ENCODE measurements at places on chromosomes 11 and 22.

- DNase-seq, result peak; percentile 33
Measured at GRCh38 chr11:117529816-117530215, 202.2 kb downstream of the CEP164 start.

GRCh38 chr11:110092515-110093406, at the start of gene ZC3H12C:
Gene ZC3H12C, plus strand, starts transcription at chr11:110093392. Its CDS starts 20 bp downstream, at chr11:110093412.
- peak; percentile 88 for DNase-seq

DNA sequence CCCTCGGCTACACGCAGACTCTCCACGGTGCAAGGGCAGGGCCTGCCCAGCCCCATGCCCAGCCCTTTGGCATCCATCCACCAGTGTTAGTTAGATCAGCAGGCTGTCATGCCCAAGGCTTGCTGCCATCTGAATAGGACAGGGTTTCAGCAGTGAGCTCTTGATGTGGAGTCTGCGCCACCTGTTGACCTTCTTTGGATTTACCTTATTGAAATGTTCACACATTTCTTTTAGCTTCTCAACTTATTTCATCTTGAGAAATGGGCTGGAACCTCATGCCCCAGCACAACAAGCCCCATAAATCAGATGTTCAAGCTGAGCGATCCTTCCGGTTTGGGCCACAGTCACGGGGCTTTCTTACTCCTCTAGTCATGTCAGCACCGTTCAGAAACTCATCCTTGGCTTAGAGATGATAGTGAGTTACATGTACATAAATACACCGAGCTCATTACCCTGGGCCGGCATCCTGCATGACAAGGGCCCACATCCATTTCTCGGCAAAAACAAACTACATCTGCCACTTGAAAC, 61.7 kb downstream of the PARVB start:
- DNase-seq, result peak; percentile 64

DNA sequence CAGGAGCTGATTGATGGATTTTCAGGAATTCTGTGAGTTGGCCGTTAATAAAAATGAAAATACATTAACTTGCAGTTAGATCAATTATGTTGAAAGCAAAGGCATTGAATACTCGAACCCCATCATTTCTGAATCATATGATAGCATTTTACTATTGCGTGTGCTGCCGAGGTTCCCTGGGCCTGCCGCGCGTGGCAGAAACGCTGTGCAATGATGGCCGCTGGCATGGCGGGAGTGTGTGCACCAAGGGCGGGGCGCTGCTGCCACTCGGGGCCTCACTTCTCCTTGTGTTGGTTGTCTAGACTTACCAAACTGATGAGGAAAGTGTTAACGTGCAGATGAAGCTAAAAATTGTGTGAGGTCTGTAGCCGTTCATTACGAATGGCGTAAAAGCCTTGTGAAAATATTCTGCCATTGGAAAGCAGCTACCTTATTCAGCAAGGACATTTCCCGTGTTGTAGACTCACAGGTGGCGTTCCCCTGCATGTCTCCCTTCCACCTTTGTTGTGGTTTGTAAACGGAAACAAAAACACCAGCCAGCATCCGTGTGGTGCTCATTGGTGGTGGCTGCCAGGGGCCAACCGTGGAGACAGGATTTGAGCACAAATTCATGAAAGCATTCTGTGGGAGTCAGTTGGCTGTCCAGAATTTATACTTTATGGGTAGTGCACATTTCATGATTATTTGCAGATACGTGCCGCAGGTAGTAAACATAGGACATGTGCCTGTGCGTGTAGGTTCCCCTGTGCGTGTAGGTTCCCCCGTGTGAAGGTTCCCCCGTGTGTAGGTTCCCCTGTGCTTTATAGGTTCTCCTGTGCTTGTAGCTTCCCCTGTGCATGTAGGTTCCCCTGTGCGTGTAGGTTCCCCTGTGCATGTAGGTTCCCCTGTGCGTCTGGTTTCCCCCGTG, 5.9 kb upstream of the GRAMD4 start:
- DNase-seq, result no peak

DNA sequence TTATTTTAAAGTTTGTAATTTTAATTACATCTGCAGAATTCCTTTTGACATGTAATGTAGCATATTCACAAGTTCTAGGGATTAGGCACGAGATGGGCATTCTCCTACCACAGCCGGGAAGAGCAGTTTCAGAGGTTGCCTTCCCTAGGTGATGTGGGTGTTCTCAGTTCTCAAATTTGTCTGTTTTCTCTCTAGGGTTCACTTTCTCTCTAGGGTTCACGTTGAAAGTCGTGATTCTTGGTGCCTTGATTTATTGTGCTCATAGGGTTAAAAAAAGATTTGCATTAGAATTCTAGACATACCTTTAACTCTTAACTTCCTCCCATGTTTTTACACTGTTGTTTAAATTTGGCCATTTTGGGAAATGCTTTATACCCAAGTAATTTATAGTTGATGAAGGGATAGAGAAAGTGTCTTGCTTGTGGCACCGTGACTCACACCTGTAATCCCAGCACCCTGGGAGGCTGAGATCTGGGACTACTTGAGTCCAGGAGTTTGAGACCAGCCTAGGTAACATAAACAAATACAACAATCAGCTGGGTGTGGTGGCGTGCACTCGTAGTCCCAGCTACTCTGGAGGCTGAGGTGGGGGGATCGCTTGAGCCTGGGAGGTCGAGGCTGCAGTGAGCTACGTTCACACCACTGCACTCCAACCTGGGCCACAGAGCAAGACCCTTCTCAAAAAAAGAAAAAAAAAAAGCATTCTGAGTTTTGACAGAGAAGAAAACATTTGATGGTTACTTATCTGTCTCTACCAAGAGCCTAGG, 3.6 kb downstream of the MED15 start:
- DNase-seq, result no peak

DNA sequence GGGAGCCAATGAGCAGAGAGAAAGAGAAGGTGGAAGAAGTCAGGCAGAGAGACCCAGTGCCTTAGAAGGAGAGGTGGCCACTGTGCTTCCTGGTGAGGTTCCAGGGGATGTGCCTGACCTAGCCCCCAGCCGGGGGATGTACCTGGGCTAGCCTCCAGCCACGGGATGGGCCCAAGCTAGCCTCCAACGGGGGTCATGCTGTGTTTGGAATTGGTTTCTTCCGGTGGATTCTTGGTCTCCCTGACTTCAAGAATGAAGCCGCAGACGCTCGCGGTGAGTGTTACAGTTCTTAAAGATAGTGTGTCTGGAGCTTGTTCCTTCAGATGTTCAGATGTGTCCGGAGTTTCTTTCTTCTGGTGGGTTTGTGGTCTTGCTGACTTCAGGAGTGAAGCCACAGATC, 6.9 kb upstream of the SMIM38 start:
- no peak for DNase-seq

GRCh38 chr11:114256967-114257286, 39.3 kb upstream of the NNMT start:
- no peak for DNase-seq

DNA sequence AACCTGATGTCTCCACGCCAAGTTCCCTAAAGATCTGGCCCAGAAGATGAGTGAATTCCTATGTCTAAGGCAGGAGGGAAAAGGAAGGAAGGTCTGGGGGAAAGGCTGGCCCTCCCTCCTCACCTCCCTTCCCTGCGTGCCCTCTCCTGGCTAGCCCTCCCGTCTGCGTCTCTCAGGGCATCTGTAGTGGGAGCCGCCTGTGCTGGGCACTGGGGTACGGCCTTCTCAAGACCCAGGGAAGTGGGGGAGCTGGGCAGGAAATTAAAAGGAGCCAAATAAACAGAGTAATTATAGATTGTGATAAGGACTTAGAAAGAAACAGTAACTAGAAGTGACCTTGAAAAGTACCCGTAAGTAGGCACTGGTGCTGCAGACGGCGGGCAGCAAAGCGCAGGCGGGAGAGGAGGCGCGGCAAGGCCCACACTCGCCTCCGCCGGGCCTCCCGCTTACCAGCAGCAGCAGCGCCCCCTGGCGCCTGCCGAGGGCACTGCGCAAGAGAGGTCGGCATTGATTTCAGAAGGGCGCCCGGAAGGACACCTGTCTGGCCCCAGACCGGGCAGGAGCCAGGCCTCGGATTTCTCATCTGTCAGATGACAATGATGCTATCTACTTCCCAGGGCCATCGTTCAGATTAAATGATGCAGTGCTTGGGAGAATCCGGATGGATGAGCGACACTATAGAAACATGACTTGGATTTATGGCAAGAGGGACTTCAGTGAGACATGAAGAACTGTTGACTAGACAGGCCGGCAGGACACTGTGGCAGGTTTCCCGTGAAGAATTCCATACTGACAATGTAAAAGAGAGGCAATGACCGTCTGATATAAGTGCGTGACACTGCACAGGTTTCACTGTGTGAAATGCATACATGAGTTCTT, 7.3 kb downstream of the KCNJ1 start:
- peak; percentile 74 for DNase-seq

GRCh38 chr22:39718206-39718605, 147.7 kb downstream of the CACNA1I start:
- no peak for DNase-seq

DNA sequence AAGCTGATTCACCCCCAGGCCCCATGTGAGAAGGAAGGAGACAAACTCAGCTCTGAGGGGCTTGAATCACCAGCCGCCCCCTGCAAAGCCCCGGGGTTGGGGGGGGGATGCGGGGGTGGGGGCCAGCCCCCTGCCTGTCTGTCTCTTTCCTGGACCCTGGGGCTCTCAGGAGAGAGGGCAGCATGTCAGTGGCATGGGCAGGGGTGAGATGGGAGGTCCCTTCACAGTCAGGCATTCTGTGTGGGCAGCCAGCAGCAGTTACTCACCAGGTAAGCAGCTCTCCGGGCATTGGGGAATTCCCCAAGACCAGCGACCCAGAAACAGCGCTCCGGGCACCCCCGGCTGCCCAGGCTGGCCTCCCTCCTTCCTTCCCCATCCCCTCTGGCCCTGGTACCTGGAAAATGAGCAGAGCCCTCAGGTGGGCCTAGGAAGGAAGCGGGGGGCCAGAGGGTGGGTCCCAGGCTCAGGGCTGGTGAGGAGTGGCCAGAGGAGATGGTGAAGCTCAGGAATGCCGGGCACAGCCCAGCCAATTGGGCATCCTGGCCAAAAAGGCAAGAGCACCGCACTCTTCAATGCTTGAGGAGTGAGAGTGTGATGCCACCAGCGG, 4.2 kb upstream of the LIF start:
- DNase-seq, result no peak

DNA sequence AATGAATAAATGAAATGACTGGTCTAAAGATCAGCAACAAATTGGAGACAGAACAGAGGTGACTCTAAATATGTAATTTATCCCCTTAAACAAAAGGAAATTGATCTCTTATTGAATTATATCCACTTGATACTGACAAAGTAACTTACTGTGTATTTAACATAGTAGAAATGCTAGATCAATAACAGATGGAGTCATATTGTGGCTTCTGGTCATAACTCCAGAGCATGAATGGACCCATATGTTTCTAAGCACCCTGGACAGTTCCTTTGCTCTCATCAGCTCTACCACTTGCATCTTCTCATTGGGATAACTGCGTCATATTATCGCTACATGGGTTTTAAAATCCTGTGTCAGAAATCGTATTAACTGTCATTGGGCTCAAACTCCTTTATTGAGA, 222.3 kb downstream of the ETS1 start:
- DNase-seq, result peak; percentile 90

DNA sequence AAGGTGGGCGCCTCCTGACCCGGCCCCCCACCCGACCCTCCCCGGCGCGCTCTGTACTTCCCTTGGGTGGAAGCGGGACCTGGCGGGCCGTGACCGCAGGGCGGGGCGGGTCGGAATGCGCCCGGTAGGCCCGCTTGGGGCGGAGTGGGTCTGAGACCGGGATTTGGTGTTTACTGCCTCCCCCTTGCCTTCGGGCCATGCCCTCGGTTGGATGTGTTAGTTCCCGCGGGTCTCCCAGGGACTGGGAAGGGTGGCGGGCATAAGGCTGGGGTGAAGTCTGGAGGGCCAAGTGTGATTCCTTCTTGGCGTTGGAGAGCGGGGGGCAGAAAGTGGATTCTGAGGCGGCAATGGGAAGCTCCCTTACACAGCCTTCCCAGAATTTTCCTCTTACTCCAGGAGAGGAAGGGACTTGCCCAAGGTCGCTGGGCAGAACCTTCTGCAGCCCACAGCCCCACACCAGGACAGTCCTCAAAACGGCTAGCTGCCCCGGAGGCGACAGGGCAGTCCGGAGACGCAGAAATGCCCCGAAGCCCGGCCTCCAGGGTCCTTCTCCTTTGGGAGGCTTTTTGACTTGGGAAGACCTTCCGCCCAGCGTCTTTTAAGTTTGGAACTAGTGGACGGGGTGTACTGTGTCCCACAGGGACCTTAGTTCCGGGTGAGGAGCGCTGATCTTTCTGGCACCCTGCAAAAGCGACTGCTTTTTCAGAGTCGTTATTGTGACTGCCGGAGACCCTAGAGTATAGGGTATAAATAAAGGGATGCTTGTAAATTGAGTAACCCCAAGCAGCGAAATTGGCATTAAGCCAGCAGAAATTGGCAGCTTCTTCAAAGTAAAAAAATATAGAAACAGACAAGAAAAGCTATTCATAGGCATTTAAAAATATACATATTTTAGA, 647 bp downstream of the SWAP70 start:
- peak; percentile 87 for DNase-seq

DNA sequence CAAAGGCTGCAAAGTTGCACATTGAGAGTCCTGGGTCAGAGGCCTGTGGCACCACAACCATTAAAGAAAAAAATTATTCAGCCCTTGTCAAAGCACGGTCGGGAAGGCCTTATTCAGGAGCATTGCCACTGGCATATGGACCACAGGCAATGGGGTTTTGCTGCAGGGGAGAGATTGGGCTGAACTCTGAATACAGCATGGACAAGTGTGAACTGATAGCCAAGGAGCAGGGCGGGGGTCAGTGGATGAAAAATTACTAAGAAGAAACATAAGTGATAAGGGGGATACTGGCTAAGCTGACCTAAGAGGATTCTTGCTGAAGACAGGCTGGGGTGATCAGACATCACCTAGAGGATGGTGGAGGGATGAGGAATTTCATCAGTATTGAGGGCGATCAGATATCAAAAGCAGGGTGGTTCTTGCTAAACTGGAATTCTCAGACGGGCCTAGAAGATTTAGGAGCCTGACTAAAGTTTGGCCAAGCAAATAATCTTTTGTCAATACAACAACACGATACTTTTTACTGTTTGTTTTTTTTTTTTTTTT, 3.3 kb upstream of the DGCR8 start:
- no peak for DNase-seq

- DNase-seq, result no peak
Measured at GRCh38 chr22:49760630-49761571, 66.8 kb downstream of the BRD1 start.

DNA sequence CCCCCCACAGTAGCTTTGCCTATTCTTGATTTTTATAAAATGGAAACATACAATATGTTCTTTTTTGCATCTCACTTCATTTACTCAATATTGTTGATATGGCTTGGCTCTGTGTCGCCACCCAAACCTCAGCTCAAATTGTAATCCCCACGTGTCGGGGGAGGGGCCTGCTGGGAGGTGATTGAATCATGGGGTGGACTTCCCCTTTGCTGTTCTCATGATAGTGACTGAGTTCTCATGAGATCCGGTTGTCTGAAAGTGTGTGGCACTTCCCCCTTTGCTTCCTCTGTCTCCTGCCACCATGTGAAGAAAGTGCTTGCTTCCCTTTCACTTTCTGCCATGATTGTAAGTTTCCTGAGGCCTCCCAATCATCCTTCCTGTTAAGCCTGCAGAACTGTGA, 431.3 kb downstream of the MN1 start:
- peak; percentile 61 for DNase-seq

Data from lung (tissue), 17 donors.